Stimulated activated CD8-positive, alpha-beta memory T cell treated with anti-CD3 and anti-CD28 coated beads, Interleukin-15, amount 100 ng/mL, for 24 hours (primary cell): ENCODE measurements at places on chromosomes 1 and 21.

GRCh38 chr1:82464362-82465001 is 663.7 kb downstream of the ADGRL2 start:
- DNase-seq = no peak

GRCh38 chr1:84693785-84694184 is 3.5 kb upstream of the SSX2IP start:
- no peak for DNase-seq

DNA sequence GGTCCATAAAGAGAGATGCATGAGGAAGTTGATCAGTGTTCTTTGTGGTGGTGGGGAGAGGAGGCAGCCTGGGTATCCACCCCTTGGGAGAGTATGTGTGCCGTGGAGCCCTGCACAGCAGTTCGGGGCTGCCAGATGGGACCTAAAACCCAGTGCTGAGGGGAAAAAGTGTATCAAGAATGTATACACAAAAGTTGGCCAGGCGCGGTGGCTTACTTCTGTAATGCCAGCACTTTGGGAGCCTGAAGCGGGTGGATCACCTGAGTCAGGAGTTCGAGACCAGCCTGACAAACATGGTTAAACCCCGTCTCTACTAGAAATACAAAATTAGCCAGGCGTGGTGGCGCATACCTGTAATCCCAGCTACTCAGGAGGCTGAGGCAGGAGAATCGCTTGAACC is 4.1 kb upstream of the TTC4 start:
- no peak for DNase-seq

GRCh38 chr1:159800177-159800930 is 1.8 kb upstream of the FCRL6 start:
- DNase-seq = no peak

GRCh38 chr1:175410560-175410959 is 218.0 kb upstream of the KIAA0040 start:
- no peak for DNase-seq
